ENCODE measurements at places on chromosomes 11 and 22. TPM values are rescaled to one million over a fixed set of nuclear protein-coding genes. Genes with fewer than 3 reads are reported as not detected.

- DNase-seq = no peak
Measured at GRCh38 chr11:72626414-72626936, 47.7 kb downstream of the PDE2A start.

DNA sequence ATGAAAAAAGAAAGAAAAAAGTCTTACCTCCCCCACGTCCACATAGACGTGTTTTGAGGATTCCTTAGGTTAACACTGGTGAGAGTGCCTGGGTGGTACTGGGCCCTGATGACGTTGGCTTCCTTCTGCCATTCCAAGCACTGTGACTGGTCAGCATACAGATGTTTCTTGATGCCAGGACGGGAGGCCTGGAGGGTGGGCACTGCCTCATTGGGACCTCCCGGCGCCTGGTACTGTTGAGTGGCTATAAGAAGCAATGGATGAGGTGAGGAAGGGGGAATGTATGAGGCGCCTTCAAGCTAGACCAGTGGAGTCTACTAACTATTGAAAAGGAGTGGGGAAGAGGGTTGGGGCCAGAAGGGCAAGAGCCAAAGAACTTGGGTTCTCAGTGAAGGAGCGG is 45.3 kb downstream of the MICAL2 start:
- no peak for DNase-seq

DNA sequence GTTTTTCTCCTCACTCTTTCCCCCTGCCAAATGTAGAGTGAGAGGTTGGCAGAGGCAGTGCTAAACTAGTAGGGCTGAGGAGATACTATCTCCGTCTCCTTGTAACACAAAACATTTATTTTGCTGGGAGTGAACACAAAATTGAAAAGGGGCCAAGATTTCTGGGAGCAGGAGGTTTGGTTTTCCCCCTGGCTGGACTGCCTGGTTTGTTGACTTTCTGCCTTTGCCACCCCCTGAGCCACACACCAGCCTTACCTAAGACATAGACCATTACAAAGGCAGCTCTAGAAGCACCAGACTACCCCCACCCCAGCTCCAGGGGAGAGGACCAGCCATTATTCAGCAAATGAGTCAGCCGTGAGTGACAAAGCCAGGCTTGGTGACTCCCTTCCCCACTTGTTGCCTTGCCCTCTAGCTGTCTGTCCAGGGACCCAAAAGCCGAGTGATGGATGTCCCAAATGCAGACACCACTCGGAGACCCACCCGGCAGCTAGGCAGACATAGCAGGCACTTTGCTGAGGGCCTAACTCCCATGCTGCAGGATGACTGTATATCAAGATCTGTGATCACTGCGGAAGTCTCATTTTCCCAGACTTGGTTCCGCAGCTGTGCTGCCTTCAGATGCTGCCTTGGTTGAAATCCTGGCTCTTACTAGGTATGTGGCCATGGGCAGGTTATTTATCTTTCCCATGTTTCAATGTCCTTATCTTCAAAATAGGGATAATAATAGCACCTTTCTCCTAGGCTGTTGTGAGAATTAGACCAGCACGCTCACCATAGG is 17.7 kb upstream of the CDON start:
- DNase-seq = no peak

DNA sequence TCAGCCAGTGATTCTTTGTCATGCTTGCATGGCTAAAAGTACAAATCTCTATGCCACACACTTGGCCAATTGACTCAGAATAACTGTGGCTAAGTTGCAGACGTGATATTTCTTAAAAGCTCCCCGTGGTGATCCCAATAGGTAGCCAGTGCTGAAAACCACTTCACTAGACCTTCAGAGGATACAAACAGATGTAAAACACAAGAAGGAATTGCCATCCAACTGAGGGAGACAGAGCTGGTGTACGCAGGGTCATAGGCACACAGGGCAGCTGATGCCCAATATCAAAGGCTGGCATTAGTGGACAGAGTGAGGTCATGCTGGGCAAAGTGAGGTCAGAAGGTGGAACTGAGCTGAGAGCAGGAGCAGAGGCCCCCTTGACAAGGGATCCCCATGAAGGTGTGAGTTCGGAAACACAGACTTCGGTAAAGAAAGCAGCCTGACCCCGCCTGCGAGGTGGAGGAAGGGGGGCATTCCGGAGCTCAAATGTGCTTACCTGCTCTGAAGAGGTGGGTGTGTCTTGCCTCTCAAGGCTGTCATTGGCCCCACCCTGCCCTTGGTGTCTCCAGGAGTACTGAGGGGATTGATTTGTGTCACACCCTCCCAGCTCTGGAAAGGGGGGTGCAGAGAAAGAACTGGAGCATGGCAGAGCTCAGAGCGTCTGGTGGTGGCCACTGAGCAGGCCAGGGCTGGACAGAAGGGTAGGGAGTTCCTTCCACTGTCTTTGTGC is 344.9 kb upstream of the B3GAT1 start:
- DNase-seq = no peak

DNA sequence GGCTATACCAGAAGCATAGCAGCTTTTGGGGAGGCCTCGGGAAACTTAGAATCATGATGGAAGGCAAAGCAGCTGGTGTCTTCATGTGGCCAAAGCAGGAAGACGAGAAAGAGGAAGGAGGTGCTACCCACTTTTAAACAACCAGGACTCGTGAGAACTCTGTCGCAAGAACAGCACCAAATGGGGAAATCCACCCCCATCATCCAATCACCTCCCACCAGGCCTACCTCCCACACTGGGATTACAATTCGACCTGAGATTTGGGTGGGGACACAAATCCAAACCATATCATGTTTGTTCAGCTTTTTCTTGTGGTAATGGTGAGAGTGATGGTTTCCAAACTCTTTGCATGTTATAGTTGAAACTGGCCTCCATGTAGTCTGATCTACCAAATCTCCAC is 32.5 kb upstream of the OR10D3 start:
- no peak for DNase-seq

GRCh38 chr11:69050592-69051380 is 2.1 kb downstream of the TPCN2 start:
- no peak for DNase-seq

GRCh38 chr11:60252213-60253108 is 9.5 kb upstream of the MS4A4E start:
- no peak for DNase-seq

DNA sequence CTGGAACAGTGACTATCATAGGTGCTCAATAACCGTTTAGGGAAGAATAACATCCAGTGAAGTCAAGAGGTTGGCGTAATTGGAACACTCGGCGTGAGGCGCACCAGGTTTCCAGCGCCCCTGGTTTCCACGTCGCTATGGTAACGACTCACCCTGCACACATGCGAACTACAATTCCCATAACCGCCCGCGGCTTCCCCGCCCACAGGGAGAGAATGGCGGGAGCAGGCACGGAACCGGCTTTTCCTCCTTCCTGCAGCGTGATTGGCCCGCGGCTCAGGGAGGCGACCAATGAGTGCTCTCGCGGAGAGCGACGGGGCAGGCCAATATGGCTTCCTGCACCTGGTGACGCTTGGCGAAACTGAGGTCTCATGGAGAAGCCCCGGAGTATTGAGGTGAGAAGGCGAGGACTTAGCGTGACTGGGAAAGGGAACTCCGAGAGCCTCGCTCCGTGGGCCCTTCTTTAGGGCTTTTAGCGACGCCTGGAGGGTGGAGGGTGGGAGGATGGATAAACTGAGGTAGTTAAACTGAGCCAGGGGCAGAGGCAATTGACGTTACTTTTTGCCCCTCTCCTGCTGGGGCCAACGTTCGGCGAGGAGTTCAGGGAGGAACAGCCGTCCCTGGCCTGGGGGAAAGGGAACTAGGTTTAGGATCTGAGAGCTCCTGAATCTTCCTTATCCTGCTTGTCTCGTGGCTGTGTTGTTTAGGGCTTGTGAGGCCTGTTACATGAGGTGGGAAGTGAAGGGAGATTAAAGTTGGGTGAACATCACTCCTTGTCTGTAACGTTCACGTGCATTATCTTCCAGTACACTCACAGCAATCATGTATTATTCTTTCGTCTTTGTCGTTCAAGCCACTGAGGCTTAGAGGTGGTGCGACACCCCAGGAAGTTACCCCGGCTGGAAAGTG is at the start of gene L3MBTL2:
Gene L3MBTL2 (plus strand): TSS at position 321 of the 909 bp plus-strand sequence. CDS start 51 bp downstream, at position 372.
- peak; percentile 99 for DNase-seq

GRCh38 chr22:37819105-37819433 is 4.1 kb upstream of the GALR3 start:
- no peak for DNase-seq

- no peak for DNase-seq
Measured at GRCh38 chr22:37048133-37048532, 3.4 kb upstream of the KCTD17 start.

DNA sequence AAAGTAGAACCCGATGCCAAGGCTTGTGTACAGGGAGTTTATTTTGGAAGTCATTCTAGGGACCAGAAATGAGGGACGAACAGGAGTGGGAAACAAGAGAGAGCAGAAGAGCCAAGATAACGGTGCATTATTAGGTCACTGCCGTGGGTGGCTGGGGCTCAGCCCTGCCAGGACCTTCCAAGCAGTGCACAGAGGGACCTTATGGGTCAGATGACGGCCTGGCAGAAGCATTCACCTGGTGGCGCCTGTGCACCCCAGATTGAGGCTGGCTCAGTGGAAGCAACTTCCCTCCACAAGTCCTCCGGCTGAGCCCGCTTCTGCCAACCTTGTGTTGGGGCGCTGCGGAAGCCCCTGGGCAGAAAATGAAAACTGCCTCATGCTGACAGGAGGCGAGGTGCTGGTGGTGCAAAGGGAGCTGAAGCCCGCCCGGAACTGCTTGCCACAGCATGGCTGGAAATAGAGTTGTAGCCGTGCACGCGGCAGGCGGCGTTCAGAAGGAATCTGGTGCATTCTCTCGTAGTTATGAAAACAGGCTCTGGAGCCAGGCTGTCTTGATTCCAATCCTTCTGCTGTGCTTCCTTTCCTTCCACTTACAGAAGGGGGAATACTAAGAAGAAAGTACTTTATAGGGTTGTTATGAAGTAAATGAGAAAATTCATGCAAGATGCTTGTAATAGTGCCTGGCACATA is 22.2 kb upstream of the TP53I11 start:
- DNase-seq = no peak

GRCh38 chr22:26225207-26225606 is 55.9 kb downstream of the SEZ6L start:
- DNase-seq = peak; percentile 14

DNA sequence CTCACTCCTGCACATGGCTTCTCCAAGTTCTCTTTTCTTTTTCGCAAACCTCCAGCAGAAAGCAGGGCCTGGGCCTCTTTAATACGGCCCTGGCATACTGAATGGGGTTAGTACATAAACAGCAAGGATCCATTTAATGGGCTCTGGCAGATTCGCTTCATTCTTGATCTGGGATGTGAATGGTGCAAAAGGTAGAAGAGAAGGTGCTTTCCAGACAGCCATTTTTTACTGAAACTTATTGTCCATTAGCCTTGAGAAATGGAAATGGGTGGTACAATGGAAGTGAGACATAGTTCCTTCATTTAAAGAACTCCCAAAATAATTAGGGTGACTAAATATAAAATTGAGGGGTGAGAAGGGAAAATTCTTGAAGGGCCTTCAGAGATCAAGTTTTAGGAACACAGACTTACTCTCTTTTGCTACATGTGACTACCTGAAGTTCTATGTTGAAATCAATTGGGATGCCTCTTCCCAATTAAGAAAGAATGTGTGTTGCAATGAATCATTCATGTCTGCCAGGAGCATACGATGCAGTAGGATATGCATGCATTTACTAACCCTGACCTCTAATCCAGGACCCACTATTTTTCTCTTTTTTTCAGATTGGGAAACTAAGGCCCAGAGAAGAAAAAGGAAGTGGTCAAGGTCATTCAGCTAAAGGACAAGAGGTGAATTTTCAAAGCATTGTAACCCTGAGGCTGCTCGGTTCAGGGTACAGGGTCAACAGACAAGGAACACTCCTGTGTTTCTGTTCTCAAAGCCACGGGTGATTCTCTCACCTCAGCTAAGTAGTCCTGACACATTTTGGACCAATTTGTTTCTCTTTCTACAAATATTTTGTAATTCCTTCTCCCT is 144.1 kb downstream of the BBOX1 start:
- no peak for DNase-seq

- no peak for DNase-seq
Measured at GRCh38 chr11:32081129-32081641, 9.7 kb upstream of the RCN1 start.

DNA sequence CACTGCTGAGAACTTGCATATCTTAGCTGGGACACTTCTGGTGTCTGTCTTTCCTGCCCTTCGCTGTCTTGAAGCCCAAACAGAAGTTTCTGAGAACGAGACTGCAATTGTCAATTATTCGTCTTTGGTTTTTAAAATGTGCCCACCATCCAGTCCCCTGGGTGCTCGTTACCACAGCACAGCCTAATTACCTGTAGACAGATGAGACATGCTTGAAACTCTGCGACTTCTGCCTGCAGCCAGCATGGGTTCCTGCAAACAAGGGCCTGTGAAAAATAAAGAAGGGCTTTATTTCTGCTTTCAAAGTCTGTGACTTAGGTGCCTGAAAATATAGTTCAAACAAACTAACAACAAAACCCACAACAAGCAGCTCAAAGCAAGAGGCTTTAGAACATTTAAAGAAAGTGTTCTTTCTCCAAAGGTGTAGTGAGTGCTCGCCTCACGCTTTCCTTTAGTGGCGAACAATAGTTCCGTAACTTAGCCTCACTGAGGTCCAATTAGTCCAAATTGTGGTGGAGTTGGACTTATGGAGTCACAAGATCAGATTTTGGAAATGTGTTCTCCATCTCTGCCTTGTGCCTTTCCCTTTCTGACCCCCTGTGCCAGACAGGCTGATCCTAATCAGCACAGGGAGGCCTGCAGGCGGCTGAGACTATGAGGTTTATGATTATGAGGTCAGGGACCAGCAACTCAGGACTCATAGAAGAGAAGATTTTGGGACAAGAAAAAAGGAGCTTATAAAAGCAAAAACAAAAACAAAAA is 20.4 kb upstream of the GRAMD1B start:
- DNase-seq = no peak

GRCh38 chr11:44301564-44302271 is 8.2 kb downstream of the ALX4 start:
- DNase-seq = no peak

DNA sequence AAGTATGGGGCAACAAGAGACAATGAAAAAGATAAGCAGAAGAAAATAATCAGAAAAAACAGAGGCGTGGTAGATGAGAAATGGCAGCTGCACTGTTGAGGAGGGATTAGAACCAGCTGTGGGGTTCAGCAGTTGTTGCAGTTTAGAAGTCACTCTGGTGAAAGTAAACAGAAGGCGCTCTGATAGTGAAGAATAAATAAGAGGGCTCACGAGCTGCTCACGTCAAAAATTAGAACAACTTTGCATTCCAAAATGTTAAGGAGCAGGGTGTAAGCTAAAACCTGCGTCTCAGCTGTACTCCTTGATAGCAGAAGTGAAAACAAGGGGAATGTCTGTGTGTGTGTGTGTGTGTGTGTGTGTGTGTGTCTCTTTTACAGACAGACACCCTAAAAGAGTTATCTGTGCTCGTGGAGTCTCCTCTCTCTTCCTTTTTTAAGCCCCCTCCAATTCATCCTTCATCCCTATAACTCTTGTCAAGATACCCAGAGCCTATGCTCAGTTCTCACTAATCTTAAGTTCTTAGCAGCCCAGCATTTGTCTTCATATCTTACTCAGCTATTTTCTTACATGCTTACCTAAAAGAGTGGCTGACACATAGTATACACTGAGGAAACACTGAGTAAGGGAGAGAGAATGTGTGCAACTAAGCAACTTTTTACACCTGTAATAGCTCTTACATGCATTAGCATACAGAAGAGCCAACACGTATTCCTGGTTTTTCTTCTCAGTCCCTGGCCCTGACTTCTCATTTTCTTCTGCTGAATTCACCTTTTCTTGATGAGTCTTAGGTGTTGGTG is 8.9 kb downstream of the TTC17 start:
- no peak for DNase-seq

The MLC1 gene
- 0.15 TPM for total RNA-seq

The LUZP2 gene
- 0.62 TPM for total RNA-seq

The MFRP gene
- not detected for total RNA-seq

The APOBEC3G gene
- 3.9 TPM for total RNA-seq

The SCN2B gene
- total RNA-seq = not detected

The CHRM1 gene
- total RNA-seq = 1.5 TPM

The RIBC2 gene
- 2.3 TPM for total RNA-seq

The KRTAP5-1 gene
- total RNA-seq = not detected

The RASL10A gene
- 2.9 TPM for total RNA-seq
